Iris pigment epithelial cell (primary cell): ENCODE measurements at places on chromosomes 5 and 9.

- DNase-seq, result peak; percentile 6
Measured at GRCh38 chr5:111345731-111346130, 121.5 kb downstream of the CAMK4 start.

DNA sequence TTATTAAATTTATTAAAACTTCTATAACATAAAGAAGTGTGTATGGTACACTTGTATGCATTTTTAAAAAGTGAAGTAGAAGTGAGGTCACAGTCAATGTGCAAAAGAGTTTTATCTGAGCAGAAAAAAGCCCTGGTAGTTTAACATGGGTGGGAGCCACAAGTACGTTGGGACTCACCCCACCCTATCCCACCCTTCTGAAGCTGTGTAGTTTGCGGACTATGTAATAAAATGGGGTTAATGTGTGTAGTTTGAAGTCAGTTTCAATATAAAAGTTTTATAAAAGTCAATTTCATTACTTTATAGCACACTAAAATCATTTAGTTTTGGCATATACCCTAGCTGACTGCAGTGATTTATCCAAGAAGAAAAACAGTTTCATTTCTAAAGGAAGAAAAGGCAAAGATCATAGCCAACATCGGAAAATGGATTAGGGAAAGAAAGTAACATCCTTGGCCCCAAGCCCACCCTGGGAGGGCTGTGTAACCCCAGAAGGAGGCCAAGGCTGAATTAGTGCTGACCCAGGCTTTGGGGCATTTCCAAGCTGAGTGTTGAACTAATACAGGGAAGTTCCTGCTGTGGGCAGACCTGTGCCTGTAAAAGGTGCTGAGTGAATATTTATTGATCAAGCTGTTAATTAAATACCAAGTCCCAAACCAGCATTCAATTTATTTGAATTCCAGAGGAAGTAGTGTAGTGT lies 398.6 kb upstream of the ADAMTSL1 start:
- no peak for DNase-seq

DNA sequence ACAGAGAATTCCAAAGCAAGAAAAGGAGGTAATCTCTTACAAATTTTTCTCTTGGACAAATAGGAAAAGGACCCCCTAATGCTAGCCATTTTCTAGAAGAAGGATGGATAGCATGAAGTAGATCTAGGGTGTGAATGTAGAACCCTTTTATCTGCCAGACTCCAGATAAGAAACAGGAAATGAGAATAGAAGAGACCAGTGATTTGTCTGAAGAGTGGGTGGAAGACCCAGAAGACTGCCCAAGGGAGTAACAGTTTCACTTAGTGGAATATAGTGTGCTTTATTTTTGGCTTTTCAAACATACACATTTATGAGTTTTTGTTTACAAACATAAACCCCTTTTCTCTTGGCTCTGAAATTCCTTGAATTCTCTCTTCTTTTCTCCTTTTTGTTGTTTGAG lies 25.0 kb downstream of the ECM2 start:
- no peak for DNase-seq

DNA sequence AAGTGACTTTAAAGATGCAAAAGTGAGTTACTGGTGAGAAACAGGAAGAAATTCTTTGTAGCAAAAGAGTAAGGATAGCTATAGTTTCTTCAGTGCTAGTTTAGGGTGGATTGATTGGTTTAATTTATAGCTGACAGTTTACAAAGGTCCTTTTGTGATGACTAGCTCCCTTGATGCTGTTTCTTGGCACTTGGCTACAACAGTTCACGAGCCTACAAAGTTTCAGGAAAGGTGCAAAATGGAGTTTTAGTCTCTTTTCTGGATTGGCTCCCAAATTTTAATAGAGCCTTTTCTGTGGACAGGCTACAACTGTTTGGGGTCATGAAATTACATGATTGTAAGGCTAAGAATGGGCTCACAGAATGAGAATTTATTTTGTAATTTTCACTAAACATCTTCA lies 40.9 kb upstream of the BNIP1 start:
- DNase-seq, result no peak

DNA sequence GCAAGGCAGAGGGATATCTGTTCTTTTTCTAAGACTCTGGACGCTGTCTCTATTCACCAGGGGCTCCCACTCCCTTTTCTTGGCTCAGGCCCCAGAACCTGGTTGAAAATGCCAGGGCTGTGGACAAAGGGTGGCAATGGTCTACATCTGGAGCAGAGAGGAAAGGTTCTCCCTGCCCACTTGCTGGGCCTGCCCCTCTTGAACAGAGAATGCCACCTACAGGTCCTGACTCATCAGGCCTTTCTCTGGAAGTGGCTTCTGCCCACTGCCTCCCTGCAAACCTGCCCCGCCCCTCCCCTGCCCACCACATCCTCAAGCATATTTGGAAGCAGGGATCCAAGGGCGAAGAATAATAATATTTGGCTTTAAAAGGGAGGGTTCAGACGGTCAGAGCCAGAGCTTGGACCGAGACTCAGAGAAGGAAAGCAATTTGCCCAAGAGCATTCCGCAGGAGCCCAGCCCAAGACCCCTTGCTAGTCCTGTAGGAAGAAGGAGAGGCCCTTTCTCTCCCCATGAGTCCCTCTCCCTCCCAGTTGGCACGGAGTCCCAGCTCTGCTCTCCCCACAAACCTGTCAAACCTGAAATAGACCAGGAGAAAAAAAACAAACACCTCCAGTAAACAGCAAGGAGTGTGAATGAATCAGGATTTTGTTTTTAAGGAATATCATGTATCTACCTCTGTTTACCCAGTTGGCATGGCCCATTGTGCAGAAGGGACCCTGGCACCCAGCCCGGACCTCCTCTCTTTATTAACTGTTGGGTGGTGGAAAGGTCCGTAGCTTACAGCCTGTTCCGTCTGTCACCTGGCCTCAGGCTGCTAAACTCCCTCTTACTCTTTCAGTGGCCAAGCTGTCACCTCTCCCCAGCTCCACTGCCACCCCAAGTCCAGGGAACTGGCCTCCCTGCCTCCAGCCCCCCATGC lies 37.7 kb upstream of the STXBP1 start:
- DNase-seq, result no peak

- DNase-seq, result peak; percentile 10
Measured at GRCh38 chr5:137361280-137361679, 137.8 kb downstream of the SPOCK1 start.

DNA sequence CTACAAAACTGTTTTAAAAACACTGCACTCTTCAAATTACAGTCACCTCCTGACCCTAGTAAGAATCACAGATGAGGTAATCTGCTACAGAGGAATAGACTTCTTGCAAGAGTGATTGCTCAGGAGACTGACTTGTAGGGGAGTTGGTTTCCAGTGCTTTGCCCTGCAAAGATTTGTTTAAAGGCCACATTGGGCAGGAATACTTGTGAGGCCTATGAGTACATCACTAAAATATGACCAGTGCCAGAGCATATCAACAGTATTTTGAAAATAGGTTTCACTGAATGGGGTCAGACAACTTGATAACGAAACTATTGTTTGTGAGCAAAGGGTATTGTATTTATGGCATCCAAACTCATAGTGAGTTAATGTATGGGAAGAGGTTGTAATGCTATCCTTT lies 21.5 kb upstream of the CTNND2 start:
- DNase-seq, result no peak

GRCh38 chr5:125006011-125006685 lies 259.7 kb upstream of the ZNF608 start:
- no peak for DNase-seq

- DNase-seq, result no peak
Measured at GRCh38 chr5:64826541-64826940, 57.8 kb downstream of the CWC27 start.

GRCh38 chr9:108478431-108479332 lies 377.1 kb downstream of the ACTL7B start:
- peak; percentile 97 for DNase-seq

DNA sequence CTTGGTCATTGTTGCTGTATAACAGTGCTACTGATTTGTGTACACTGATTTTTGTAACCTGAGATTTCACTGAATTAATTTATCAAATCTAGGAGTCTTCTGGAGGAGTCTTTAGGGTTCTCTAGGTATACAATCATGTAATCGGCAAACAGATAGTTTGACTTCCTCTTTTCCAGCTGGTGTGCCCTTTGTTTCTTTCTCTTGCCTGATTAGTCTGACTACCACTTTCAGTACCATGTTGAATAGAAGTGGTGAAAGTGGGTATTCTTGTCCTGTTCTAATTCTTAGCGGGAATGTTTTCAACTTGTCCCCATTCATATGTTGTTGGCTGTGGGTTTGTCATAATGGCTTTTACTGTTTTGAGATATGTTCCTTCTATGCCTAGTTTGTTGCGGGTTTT lies 24.7 kb upstream of the RANBP6 start:
- DNase-seq, result no peak

DNA sequence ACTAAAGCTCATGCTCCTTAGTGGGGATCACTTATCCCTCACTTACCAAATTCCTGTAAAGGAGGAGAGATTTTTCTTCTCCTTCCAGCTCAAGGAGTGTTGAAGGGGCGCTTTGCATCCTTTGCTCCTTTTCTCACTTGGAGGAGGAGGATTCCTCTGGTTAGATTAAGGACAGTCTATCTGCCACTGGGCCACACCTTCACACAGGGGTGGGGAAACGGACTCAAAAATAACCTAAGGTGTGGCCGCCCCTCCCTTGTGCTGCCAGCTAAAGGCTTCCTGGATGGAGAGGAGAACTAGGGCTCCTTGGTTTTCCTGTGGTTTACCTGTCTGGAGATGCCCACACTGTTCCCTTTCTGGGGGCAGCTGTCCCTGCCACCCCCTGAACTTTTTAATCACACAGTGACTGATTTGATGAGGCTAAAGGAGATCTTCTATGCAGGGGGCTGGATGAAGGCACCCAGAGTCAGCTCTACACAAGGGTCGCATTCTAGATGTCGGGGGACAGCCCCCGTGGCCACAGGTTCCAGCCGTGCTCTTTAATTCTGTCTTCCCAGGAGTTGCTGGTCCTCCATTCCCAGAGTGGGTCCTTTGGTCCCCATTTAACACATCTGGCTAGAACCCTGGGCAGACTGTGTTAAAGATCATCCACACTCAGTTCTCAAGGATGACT lies 14.4 kb downstream of the GLRX start:
- DNase-seq, result no peak

- no peak for DNase-seq
Measured at GRCh38 chr5:76855961-76856360, 6.1 kb downstream of the S100Z start.

DNA sequence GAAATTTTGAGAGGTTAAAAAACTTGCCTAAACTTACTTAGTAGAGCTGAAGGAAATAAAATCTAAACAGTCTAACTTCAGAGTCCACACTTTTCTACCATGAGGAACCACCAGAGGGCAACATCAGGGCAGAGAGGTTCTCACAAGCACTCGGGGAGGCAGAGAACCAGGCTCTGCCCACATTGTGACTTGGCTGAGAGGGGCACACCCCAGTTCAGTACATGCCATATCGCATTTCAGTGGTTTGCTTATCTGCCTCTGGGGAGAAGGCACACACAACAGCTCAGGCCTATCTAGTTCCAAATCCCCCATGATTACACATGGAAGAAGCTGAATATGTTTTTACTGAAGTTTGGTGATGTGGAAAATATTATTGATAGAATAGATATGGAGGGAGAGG lies 49.2 kb downstream of the EQTN start:
- DNase-seq, result peak; percentile 74

DNA sequence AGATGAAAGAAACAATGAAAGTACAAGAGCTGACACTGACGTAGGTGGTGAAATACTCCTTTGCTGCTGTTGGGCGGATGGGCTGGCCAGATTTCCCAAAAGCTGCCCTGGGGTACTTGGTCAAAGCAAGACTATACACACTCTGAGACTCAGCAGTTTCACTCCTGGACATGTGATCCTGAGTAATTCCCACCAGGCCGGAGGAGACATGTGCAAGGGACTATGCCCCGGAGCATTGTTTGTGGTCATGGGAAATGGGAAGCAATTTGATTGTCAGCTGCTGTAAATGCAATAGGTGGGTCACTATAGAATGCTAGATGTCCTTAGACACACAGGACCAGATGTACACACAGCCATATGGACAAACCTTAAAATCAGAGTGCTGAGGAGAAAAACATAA lies 116.1 kb downstream of the DCP2 start:
- DNase-seq, result no peak

- DNase-seq, result no peak
Measured at GRCh38 chr9:122348791-122349190, 22.0 kb upstream of the PTGS1 start.

GRCh38 chr9:114898741-114899140 lies 31.6 kb downstream of the TNFSF8 start:
- DNase-seq, result no peak

- DNase-seq, result no peak
Measured at GRCh38 chr5:10715605-10716290, 45.3 kb downstream of the DAP start.

- no peak for DNase-seq
Measured at GRCh38 chr5:56993241-56993640, 41.3 kb upstream of the MIER3 start.
